ENCODE measurements at places on chromosomes 1 and 21.

- DNase-seq = peak; percentile 65
These were observed 3.3 kb downstream of the B3GALT2 start for GRCh38 chr1:193183019-193183627.

DNA sequence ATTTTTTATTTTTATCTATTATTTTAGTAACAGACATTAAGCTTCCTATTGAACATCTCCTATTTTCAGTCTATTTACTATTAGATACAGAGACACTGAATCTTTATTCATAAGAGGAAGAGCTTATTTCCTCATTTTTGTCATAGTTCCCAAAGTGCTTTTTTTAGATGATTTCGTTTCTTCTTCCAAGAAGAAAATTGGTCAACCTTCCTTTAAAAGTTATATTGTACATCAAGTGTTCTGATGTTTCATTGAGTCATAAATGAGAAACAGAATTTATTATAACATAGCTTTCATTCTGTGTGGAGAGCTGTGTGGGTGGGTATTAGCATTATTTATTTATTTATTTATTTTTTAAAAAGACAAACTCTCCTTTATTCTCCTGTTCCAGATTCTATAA, 50.6 kb upstream of the BACH1 start:
- peak; percentile 49 for DNase-seq

GRCh38 chr21:42351626-42352440, 1.0 kb upstream of the TFF2 start:
- no peak for DNase-seq

DNA sequence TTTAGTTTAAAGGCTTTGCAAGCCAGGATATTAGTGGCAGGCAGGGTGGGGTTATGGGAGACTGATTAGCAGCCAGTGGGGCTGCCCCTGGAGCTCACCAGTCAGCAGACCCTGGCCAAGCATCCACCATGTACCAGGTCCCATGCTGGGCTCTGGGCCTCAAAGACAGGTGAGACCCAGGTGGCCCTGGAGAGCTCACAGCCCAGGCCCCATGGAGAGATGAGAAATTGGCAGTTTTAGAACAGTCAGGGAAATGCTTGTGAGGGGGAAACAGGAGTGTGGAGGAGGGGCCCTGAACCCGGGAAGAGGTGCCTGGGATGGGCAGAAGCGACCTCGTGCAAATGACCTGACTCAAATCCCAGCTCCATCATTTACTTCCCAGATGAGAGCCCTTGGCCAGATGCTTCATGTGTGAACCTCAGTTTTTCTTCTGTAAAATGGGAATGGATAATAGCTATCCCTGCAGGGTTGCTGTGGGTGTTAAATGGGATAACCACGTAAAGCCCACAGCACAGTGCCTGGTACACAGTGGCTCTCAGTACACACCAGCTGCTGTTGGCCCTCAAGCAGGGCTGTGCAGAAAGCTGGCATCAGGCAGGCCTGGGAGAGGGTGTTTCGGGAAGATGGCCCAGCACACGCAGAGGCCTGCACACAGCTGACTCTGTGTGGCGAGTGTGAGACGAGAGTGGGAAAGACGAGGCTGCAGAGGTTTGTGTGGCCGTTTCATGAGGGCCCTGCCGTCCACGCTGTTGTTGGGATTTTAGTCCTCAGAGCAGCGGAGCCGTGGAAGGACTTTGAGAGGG, 518.5 kb downstream of the PTPRU start:
- no peak for DNase-seq

DNA sequence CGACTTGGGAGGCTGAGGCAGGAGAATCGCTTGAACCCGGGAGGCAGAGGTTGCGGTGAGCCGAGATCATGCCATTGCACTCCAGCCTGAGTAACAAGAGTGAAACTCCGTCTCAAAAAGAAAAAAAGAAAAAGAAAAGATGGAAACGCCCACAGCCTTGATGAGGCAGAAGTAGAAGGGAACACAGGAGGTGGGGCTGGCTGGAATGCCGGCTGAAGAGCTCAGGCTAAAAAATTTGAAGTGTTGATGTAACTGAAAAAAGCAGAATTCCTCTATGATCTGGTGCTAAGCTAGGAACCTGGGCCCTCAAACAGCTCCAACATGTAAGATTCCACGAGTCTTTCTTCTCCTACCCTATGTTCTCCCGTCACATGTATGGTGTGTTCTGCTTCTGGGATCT, 53.6 kb downstream of the SLC66A1 start:
- DNase-seq = peak; percentile 45

DNA sequence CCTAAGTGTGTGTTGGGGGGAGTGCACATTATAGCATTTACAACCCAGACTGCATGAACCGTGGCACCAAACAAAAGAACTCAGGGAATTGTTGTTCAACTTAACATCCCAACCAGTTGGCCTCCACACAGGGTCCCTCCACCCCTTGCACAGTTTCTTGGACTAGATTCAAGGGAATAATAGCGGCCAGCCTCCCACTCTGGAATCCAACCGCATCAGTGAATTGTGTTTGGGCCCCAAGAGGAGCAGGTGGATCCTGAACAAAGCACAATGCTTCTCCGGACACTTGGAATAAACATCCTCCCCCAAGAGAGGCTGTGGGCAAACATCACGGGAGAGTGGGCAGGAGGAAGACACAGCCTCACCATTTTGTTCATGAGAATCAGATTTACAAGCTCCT, 18.2 kb downstream of the CD34 start:
- no peak for DNase-seq

- peak; percentile 61 for DNase-seq
These were observed 316.0 kb upstream of the VAMP3 start for GRCh38 chr1:7454895-7455784.

DNA sequence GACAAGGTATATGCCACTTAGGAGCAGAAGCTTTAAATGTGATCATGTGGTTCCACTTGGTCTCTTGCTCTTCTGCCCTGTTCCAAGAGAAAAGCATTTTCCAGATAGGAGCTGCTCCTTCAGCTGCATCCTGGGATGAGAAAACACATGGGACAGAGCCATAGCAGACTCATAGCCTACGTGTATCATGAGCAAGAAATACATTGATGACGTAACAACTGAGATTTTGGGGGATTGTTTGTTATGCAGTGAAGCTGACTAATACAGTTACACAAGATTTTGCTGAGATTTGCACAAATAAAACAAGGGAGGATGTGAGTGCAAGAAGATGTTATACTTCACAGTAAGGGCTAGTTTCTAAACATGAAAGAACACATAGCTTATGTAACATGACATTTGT, 36.0 kb upstream of the IRF2BP2 start:
- no peak for DNase-seq

- no peak for DNase-seq
These were observed 35.8 kb downstream of the LAMC1 start for GRCh38 chr1:183058851-183059502.

DNA sequence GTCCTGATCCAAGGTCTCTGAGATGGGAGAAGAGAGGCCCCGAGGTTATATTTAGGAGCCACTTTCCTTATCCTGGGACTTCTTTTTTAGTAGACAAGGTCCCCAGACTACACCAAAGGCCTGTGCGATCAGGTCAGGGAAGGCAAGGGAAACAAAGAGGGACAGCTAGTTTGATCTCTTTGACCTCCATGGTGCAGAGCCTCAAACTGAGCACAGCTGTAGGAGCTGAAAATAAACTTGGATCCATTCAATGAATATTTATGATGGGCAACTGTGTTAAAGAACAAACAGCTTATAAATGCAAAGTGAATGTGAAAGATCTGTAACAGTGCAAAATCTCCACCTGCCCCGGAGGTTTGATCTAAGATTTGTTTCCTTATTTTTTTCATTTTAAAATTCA, 256.6 kb downstream of the DYRK1A start:
- DNase-seq = no peak

GRCh38 chr1:34790985-34791384, 1.8 kb upstream of the GJA4 start:
- peak; percentile 17 for DNase-seq

GRCh38 chr1:89794406-89794805, 26.4 kb upstream of the LRRC8D start:
- DNase-seq = peak; percentile 66

GRCh38 chr1:180084867-180085266, 69.8 kb upstream of the QSOX1 start:
- DNase-seq = no peak

GRCh38 chr1:32400876-32401631, 6.8 kb upstream of the BSDC1 start:
- peak; percentile 87 for DNase-seq

DNA sequence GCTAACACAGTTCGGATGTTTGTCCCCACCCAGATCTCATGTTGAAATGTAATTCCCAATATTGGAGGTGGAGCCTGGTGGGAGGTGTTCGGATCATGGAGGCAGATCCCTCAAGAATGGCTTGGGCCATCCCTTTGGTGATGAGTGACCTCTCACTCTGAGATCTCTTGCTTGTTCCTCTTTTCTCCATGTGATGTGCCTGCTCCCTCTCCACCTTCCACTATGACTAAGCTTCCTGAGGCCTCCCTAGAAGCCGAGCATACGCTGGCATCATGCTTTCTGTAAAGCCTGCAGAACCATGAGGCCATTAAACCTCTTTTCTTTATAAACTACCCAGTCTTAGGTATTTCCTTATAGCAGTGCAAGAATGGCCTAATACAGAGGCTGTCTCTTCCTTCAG, 8.1 kb upstream of the PLA2G5 start:
- no peak for DNase-seq

GRCh38 chr1:88191917-88192316, 492.2 kb upstream of the PKN2 start:
- no peak for DNase-seq

All from EH (cell line).